ENCODE measurements at places on chromosomes 12 and 14.

DNA sequence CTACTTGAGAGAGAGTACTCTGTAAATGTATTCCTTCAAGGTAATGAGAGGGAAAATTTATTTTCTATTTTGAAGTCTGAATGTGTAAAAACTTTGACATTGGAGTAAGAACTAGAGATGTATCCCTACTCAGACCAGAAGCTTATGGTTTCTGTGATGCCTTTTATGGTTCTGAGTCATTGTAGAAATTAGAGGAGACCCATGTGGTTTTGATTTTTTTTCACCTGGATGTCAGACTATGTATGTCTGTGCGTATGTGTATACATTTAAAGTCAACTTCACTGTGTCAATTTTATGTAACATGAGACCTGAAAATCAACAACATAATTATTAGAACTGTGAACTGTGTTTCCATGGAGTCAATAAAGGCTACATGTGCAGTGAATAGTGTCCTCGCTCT lies 302.0 kb downstream of the TRHDE start:
- no peak for DNase-seq

- DNase-seq = no peak
These were observed 57.1 kb downstream of the NIN start for GRCh38 chr14:50773632-50774541.

DNA sequence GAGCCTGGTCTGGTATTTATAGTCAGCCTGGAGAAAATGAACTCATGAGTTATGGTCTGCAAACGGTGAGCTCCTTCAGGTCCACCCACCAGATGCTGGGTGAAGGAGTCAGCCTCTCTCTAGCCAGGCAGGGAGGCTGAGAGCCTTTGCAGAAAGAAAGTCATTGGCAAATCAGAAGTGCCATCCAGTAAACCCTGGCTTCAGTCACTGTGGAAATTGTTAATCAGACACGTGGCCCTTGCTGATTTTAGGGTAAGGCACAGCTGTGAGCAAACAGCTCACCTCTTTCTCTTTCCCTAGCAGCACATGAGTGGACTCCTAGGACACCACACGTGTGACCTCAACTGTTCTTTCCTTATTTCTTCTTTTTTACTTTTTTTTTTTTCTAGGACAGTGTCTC lies 44.9 kb downstream of the CHST11 start:
- DNase-seq = no peak

DNA sequence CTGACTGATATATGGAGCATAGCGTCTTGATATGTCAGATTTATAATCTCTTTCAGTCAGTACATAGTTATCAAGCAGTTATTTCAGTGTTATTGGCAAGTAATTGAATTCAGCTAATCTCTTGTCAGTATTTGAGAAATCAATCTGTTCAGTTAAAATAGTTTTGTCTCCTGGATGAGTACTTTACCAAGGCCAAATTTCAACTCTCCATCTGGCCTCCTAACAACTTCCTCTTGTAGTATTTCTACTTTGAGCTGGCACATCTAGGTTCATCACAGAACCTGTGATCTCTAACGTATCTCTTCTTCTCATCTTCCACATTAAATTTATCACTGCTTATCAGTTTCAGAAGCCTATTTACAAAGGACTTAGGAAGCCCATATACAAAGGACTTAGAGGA lies 690.5 kb downstream of the C12orf50 start:
- no peak for DNase-seq

Measured in stimulated activated CD8-positive, alpha-beta memory T cell treated with anti-CD3 and anti-CD28 coated beads, Interleukin-4, amount 100 ng/mL, for 4 hours (primary cell).